Lung (tissue), 17 donors: ENCODE measurements at places on chromosomes 6 and 20. TPM values are rescaled to one million over a fixed set of nuclear protein-coding genes. Genes with fewer than 3 reads are reported as not detected.

PARD6B gene
- 41.8 TPM for total RNA-seq

- DNase-seq: no peak
- no peaks in the 10 kb centered on the region for H3K27me3 ChIP-seq
- no peak overlapping the region for H3K4me3 ChIP-seq
- no peak overlapping the region for H3K27ac ChIP-seq
Observed at GRCh38 chr6:33116841-33117711, 41.3 kb downstream of the HLA-DPB1 start.

DNA sequence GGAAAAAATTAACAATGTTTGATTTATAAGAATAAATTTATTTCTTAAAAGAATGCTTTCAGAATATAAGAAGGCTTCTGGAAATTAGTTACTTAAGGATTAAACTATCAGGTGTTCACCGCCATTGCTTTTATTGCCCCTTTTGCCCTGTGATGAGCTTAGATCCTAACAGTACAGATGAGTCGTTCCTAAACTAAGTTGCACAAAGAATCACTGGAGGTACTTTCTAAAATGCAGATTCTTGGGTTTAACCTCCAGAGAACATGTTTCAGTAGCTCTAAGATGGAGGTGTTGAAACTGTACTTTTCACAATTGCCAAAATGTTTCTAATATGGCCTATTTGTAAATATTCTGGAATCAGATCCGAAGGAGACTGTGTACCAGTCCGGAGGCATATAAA lies 211.9 kb downstream of the GMDS start:
- no peak overlapping the region for H3K4me3 ChIP-seq
- H3K36me3 ChIP-seq: no peaks in the 10 kb centered on the region
- no peaks in the 10 kb centered on the region for H3K27me3 ChIP-seq
- no peak for DNase-seq

ZNF451 gene
- 41.3 TPM for total RNA-seq

DNA sequence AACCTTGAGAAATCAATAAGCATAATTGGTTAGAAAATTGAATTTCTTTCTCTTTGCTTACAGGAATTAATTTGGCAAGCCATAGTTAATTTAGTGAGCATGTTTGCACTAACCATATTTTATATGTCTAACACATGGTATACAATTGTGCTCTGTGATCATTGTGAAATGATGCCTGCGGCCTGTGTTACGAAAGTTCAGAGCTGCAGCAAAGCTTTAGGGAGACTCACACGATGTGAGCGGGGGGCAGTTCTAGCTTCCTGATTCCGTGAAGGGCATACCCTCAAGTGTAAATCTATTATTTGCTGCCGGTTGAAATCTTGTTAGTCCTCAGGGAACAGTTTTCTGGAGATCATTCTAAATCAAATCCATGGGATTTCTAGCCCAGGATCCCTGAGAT lies 25.5 kb upstream of the ADTRP start:
- H3K27me3 ChIP-seq: no peaks in the 10 kb centered on the region
- no peak overlapping the region for H3K27ac ChIP-seq
- H3K36me3 ChIP-seq: no peaks in the 10 kb centered on the region
